Substantia nigra (tissue), 51 donors: ENCODE measurements at places on chromosomes 12 and 14.

DNA sequence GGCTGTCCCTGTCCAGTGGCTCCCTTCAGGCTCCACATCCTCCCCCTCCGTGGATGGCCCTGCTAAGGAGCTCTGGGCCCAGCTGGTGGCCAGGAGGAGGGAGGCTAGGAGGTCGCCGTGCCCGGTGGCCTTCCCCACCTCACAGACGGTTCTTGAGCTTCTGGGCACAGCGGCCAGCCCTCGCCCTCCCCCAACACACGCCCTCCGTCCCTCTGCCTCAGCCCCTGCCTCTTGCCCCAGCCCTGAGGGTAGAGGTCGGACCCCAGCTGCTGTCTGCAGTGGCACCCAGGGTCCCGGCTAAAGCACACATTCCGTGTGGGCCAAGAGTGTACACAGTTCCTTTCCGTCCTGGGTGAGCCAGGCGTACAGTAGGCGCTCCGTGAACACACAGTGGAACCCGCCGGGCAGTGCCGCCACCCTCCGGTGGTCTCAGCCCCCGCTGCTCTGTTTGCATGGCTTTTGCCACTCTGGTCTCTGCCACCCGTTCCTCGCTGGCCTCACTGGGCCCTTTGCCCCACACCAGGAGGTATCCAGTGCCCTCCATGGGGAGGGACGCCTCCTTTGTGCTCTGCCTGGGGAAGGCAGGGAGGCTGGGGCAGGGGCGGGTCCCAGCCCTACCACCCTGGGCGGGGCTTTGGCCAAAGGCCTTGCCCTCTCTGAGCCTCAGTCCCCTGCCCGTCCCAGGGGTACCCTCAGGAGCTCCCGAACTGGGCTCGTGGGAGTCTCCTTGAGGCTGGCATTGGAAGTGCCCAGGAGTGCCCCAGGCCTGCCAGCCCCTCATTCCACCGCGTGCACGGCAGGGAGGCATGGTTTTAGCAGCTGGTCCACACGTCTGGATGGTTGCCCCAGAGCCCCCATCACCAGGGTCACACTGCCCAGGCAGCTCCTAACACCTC is 13.0 kb downstream of the TRMT61A start:
- no peak for DNase-seq

GRCh38 chr12:53954694-53955035 is at the start of gene HOXC12:
TSS of gene HOXC12 (plus strand) at chr12:53954903. CDS start at chr12:53954930, 27 bp downstream.
- no peak for DNase-seq

DNA sequence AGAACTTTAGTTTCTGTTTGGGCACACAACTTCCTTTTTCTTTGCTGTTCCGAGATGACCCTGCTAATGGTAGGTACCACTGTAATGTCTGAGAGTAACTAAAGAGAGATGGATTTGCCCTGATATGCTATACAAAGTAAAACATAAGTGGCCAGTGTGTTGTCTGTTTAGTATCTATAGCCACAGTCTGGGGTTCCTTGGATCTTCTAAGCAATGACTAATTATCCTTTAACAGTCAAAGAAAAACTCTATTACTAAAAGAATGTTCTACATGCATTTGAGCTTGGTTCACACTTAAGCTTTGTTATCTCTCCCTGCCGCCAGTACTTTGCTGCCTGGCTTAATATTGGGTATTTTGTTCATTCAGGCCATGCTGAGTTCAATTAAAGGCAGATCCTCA is 1051.9 kb upstream of the FLRT2 start:
- DNase-seq, result no peak

- DNase-seq, result no peak
These were observed 71.3 kb downstream of the SUSD6 start for GRCh38 chr14:69682621-69683263.

GRCh38 chr12:69055280-69055679 is 122.3 kb upstream of the CPM start:
- no peak for DNase-seq

GRCh38 chr14:67251573-67252226 is 10.5 kb downstream of the PALS1 start:
- no peak for DNase-seq
